T-helper 17 cell (primary cell): ENCODE measurements at places on chromosomes 2 and 18. TPM values are rescaled to one million over a fixed set of nuclear protein-coding genes. Genes with fewer than 3 reads are reported as not detected.

- no peak for DNase-seq
Observed at GRCh38 chr2:177084607-177085006, 128.0 kb upstream of the HNRNPA3 start.

DNA sequence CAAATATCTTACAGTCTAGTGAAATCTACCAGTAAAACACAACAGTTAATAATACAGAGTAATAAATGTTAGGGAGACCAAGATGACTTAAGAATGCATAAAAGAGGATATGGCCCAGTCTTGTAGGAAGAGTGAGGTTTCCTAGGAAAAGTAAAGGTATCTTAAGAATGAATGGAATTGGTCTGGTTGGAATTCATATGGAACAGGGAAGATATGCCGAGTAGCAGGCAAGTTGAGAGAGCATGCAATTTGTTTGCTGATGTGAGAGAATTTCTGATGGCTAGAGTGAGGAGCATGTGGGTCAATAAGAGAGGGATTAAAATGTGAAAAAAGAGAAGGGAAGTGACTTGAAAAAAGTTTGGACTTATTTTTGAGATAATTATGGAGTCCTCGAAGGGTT is 512.9 kb upstream of the ZEB2 start:
- no peak for DNase-seq

DNA sequence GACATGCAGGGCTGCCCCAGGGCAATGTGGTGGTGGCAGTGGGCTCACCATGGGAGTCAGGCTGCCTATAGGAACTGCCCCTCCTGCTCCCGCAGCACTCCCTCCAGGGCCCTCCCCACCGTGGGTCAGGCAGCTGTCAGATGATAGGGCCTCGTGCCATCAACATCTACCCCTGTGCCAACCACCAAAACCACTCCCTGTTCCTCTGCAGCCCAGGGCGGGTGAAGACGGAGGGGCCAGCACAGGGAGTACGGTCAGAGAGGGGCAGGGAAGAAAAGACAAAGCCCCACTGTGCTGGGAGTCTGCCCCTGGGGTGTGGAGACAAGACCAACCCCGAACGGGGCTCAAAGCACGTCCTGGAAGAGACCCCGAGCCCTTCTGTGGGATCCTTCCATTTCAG is 97.4 kb downstream of the TNS1 start:
- no peak for DNase-seq

Gene UGT1A3
- total RNA-seq, result not detected

Gene AMER3
- not detected for total RNA-seq

DNA sequence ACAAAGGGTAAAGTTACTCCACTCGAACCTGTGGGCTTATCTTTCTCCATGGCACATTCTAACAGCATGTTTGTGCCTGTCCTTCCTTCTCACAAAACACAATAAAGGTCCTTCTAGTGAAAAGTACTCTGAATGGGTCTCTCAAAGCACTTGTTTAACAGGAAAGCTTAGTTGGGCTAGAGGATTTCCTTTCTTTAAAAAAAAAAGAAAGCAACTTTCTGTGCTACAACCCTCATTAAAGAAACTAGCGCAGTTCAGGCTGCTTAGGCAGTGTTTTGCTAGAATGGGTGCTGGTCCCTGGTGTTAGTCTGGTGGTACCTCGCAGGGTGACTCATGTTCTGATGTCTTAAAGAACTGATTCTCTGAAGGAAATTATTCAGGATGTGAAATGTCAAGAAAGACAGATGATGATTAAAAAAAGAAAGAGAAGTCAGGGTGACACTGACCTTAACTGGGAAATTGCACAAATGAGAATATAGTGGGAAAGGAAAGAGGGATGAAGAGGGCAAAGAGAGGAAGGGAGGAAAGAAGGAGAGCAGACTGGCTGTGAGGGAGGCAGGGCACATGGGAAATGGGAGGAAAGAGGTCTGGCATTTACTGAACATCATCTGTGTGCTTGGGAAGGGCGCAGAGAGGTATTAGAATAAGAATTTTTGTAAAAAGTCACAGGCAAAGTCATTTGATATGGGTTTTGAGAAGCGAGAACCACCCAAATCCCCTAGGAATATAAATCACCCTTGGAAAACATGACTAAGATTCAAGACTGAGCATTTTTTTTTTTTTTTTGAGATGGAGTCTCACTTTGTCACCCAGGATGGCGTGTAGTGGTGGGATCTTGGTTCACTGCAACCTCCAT is 74.9 kb downstream of the ATP8B1 start:
- DNase-seq, result no peak

DNA sequence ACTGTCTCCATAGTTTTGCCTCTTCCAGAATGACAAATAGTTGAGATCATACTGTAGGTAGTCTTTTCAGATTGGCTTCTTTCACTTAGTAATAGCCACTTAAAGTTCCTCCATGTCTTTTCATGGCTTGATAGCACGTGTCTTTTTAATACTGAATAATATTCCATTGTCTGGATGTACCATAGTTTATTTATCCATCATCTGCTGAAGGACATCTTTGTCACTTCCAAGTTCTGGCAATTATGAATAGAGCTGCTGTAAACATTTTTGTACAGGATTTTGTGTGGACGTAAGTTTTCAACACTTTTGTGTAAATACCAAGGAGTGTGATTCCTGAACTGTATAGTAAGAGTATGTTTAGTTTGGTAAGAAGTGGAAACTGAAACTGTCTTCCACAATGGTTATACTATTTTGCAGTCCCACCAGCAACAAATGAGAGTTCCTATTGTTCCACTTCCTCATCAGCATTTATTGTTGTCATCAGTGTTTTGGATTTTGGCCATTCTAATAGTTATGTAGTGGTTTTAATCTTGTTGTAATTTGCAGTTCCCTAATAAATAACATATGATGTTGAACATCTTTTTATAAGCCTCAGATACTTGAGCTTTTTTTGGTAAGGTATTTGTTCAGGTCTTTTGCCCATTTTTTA is 18.9 kb downstream of the LTBP1 start:
- no peak for DNase-seq
